ENCODE measurements at places on chromosomes 7 and 10. TPM values are rescaled to one million over a fixed set of nuclear protein-coding genes. Genes with fewer than 3 reads are reported as not detected.

Gene OR9A2
- total RNA-seq = not detected

Gene NKX1-2
- total RNA-seq = under 0.01 TPM

Gene DKK1
- 71.0 TPM for total RNA-seq

Gene CYP2C19
- not detected for total RNA-seq

Gene CISD1
- 14.6 TPM for total RNA-seq

Gene FAM180A
- 80.0 TPM for total RNA-seq
